ENCODE measurements at places on chromosomes 4 and X. TPM values are rescaled to one million over a fixed set of nuclear protein-coding genes. Genes with fewer than 3 reads are reported as not detected.

Gene ZCCHC18
- not detected for total RNA-seq

Gene NAA11
- total RNA-seq = not detected

- peak; percentile 4 for DNase-seq
Observed at GRCh38 chr4:81919223-81919622, 447.5 kb upstream of the RASGEF1B start.

- no peak for DNase-seq
Observed at GRCh38 chrX:74446876-74447275, 25.6 kb downstream of the SLC16A2 start.

- DNase-seq = no peak
Observed at GRCh38 chr4:183426507-183426906, 17.9 kb upstream of the CDKN2AIP start.

- no peak for DNase-seq
Observed at GRCh38 chr4:40462326-40462725, 127.2 kb downstream of the CHRNA9 start.

DNA sequence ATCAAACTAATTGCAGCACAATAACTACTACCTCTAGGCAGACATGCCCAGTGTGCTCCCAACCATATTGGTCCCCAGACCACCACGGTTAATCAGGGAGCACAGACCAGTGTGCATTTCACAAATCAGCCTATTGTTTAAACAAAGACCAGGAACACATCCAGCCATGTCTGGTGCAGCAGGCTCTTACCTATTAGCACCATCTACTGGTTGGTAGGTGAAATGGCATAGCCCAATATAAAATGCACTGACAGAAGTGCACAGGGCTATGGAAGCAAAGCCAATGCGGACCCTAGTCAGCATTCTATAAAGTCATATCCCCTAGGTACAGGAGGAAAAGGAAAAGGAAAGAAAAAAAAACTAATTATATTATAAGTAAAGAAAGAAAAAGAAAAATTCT, 15.5 kb upstream of the CYLC1 start:
- DNase-seq = peak; percentile 0
